Foreskin keratinocyte (primary cell): ENCODE measurements at places on chromosomes 6 and 20. TPM values are rescaled to one million over a fixed set of nuclear protein-coding genes. Genes with fewer than 3 reads are reported as not detected.

GRCh38 chr6:85092226-85092625 lies 327.8 kb upstream of the TBX18 start:
- DNase-seq, result no peak

GRCh38 chr20:42576167-42576566 lies 613.5 kb downstream of the PTPRT start:
- DNase-seq, result no peak

Gene DPPA5
- not detected in 2 replicates for polyA plus RNA-seq

GRCh38 chr6:53048431-53049195 lies 16.6 kb upstream of the FBXO9 start:
- DNase-seq, result peak; percentile 80

DNA sequence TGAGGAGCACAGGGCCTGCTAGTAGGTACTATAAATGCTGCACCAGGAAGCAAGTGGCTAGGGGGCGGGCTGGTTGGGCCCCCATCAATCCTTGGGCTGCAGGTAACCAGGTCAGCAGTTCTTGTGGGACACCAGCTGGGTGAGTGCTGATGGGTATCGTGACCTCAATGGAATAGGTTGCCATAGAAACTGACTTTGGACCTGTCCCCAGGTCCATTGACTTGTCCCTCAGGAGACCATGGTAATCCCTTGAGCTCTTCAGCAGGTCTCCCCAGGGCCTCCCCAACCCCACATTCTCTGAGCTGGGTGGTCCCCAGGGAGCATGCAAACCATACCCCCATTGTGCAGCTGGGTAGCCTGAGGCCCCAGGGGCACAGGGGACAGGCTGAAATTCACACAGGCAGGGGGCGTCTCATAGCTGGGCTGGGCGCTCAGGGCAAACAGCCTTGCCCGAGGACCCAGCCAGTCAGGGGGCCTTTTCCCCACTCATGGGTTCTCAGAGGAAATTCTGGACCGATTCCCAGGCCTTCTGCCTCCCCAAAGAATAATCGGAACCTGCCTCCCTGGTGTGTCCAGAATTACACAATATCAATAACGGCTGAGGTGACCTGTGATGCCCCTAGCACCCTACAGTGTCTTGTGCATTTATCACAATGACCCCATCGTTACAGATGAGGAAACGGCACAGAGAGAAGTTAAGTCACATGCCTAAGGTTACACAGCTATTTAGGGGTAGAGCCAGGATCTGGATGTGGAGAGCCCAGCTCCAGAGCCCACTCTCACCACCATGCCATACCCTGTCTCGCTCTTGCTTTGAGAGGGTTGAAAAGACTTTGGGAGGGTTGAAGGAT lies 35.9 kb downstream of the SRC start:
- no peak for DNase-seq

DNA sequence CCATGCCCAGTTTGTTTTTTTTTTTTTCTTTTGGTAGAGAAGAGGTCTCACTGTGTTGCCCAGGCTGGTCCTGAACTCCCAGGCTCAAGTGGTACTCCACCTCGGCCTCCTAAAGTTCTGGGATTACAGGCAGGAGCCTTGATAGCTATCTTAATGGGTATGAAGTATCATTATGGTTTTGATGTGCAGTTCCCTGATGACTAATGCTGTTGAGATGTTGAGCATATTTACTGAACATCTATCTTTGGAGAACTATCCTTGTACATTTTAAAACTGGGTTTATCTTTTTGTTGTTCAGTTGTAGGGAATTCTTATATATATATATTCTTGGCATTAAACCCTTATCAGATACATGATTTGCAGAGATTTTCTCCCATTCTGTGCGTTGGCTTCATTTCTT lies 21.4 kb upstream of the MYL9 start:
- no peak for DNase-seq

Gene SLC2A10
- polyA plus RNA-seq, result 0.11 and 0.18 TPM in 2 replicates

- no peak for DNase-seq
These were observed 207.1 kb upstream of the RREB1 start for GRCh38 chr6:6900569-6901204.

DNA sequence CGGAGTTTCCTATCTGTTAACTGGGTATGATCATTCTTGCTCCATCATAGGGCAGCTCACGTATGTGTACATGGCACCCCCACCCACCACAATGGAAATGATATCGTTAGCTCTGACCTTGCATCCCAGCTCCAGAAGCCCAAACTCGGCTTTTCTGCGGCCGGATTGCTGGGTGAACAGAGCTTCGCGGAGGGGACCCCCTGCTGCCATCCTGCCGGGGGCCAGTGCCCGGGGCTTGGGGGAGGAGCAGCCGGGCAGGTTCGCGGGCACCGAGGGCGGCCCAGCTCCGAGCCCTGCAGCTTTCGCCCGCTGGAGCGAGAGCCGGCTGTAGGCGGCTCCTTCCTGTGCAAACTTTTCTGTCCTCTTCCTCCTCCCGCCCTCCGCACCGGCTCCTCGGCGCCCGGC lies 24.9 kb upstream of the FUCA2 start:
- DNase-seq, result no peak

GRCh38 chr6:33289784-33290315 lies 449 bp downstream of the PFDN6 start:
- DNase-seq, result no peak

DNA sequence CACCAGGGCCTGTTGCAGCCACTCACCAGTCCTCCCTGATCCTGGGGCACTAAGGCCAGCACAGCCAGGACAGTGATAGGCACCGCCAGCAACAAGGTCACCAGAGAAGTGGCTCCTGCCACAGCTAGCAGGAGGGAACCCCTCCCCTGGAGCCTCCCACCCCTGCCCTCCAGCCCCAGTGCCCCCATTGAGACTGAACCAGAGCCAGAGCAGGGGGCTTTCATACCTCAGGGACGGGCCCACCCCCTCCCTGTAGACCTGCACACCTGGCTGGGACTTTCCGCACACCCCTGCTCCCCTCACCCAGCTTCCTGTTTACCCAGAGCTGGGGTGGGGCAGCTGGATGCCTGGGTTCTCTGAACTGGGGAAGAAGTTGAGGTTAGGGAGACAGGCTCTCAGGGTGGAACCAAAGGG lies at the start of gene LTB:
TSS of gene LTB (minus strand) at position 195 of the 414 bp plus-strand sequence. CDS start at position 188, 7 bp downstream.
- DNase-seq, result no peak

Gene CLVS2
- polyA plus RNA-seq, result not detected in 2 replicates

GRCh38 chr6:141133836-141134235 lies 998.9 kb upstream of the GJE1 start:
- no peak for DNase-seq

DNA sequence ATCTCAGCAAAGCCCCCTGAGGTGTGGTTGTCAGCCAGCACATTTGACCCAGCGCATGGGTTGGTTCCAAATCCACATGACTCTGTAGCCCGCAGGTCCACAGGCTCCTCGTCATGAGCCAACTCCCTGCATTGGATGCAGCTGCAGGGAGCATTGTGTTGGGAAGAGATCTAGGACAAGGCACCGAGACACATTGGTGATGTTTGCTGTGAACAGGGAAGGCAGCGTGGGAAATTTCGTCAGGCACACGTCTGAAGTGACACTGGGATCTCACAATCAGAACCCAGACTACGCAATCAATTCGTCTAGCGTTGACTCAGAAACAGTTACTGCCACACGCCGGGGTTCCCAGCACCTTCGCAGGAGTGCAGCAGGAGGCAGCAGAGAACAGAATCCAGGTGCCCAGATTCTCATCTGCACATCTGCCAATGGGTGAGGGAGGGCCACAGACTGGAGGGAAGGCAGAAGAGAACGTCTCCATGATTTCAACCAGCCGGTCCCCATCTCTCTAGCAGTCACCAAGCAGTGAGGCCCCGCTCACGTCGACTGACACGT lies 177.0 kb downstream of the TTLL2 start:
- no peak for DNase-seq

DNA sequence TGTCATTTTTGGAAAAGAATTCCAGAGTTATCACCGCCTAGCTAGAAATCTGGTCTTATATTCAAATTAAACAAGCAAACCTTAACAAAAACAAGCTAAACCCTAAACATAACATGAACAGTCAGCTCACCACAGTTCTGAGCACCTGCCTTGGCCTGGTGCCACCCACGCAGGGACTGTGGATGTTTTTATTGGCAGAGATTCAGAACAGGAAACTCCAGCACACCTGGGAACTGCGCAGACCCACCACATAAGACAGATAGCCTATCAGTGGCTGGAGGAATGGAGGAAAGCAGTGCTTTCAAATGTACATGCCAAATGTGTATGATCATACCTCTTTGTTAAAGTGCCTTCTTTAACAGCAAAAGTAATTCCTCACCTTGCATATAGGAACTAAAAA lies 8.9 kb downstream of the SLC16A10 start:
- DNase-seq, result peak; percentile 93

- no peak for DNase-seq
These were observed 24.9 kb downstream of the NPEPL1 start for GRCh38 chr20:58717278-58718091.

DNA sequence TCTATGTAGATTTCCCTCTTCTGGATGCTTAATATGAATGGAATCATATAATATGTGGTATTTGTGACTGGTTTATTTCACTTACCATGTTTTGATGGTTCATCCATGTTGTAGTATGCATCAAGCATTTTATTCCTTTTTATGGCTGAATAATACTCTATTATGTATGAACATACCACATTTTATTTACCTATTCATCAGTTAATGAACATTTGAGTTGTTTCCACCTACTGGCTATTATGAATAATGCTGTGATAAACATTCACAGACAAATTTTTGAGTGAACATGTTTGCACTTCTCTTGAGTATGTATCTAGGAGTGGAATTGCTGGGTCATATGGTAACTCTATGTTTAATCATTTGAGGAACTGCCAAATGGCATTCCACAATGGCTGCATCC lies 14.9 kb upstream of the ZNF451 start:
- no peak for DNase-seq

- no peak for DNase-seq
These were observed 300.1 kb downstream of the GMDS start for GRCh38 chr6:1945235-1945832.

Gene C6orf136
- 16.9 and 19.1 TPM in 2 replicates for polyA plus RNA-seq

GRCh38 chr20:51815383-51816076 lies 13.2 kb upstream of the SALL4 start:
- DNase-seq, result no peak

DNA sequence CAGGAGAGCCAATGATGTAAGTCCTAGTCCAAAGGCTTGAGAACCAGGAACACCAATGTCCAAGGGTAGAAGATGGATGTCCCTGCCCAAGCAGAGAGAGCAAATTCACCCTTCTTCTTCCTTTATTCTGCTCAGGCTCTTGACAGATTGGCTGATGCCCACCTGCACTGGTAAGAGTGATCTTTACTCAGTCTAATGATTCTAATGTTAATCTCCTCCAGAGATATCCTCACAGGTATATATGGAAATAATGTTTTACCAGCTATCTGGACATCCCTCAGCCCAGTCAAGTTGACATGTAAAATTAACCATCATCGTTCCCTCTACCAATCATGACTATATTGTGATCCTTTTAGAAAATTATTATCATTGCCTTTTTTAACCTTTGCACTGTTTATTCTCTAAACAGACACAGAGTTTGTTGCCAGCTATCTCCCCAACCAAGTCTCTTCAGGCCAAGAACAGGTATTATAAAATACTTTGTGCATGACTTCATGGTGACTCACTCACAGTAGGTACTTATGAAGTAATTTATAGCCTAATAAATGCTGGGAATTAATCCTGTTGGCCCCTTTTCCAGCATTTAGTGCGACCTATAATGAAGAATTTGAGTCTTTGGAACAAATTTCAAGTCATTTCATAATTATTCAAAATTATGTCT lies 26.2 kb upstream of the TSHZ2 start:
- peak; percentile 64 for DNase-seq

DNA sequence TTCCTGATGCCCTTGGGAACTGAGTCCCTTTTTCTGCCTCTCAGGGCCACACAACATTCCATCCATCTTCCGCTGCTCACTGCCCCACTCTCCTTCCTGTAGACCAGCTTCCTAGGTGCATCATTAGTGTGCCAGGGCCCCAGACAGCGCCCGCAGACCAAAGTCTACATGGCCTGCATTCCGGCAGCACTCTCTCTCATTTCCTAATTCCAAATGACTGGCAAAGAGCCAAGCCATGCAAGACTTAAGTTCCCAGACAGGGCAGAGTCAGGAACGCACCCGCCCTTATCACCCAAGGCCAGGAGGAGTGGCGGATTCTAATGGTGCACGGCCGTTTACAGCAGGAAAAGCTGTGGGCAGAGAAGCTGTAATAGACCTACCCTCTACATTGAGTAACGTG lies 159.8 kb upstream of the ARID1B start:
- DNase-seq, result peak; percentile 24

GRCh38 chr6:142669471-142670351 lies 275.3 kb downstream of the HIVEP2 start:
- DNase-seq, result no peak

DNA sequence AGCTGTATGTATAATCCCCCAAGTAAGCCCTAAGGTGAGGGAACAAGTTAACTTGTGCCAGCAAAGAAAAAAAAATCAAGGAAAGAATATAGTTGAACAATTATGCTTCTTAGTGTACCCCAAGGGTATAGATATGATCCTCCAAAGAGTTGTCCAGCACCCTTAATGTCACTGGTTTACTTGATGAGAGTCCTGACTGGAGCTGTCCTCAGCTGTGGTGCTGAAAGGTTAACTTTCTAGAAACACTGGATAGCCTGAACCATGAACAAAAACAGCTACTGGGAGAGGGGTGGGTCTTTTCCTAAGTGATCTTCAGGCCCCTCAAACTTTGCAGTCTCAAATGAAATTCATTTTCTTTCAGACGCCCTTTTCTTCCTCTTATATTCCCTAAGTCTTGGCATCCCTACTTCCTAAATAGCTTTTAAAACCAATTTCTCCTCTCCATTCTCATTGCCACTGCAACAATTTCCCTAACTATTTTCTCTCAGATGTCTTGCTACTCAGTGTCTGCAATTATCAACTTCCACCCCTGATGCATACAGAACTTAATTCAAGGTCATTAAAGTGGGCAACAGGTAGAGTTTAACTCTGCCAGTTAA lies 83.5 kb upstream of the PROKR2 start:
- DNase-seq, result peak; percentile 13

DNA sequence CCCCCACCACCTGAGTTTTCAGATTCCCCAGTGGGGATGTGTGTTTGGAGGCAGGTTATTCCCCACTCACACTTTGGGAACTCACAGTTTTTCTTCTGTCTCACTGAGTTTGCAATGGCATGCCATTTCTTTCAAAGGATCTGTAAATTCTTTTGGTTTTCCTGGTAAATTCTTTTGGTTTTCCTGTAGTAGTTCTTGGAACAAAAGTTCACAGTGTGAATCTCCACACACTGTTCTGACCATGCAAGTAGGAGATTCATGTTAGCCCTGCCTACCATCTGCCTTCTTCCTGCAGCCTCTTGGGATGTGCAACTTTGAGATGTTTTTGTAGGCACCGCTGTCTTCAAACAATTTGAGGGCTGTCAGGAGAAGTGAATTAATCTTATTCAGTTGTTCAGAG lies 165.6 kb upstream of the OGFRL1 start:
- DNase-seq, result no peak

Gene TEAD3
- polyA plus RNA-seq, result 17.1 and 17.2 TPM in 2 replicates

Gene SHLD1
- 2.5 and 2.6 TPM in 2 replicates for polyA plus RNA-seq

- no peak for DNase-seq
These were observed 22.1 kb downstream of the RUNX2 start for GRCh38 chr6:45350186-45350710.

Gene TLDC2
- polyA plus RNA-seq, result 0.09 TPM in 1 of 2 replicates, not detected in the other

Gene NKAPL
- polyA plus RNA-seq, result 1.4 and 1.8 TPM in 2 replicates

- no peak for DNase-seq
These were observed 765 bp downstream of the IRAK1BP1 start for GRCh38 chr6:78868116-78868515.

GRCh38 chr6:79964607-79965081 lies 17.3 kb upstream of the ELOVL4 start:
- DNase-seq, result no peak
